CMK (cell line): ENCODE measurements at places on chromosomes 11 and 22.

DNA sequence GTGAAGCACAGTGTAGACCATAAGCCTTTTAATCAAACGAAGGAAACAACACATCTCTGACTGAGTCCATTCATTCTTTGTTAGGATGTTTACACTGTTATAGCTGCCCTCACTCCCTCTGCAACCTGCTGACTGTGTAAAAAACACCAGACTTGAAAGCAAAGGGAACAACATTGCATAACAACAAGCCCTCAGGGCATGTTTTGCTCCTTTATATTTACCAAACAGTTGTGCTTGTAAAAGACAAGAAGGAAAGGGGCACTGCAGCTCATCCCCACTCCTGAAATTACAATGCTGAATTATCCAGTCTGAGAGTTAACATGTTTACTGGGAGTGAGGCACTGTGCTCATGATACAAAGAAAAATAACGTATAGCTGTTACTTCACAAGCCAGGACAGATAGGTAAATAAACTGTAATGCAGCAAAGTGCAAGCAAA lies 46.4 kb downstream of the RAB30 start:
- no peak for DNase-seq

DNA sequence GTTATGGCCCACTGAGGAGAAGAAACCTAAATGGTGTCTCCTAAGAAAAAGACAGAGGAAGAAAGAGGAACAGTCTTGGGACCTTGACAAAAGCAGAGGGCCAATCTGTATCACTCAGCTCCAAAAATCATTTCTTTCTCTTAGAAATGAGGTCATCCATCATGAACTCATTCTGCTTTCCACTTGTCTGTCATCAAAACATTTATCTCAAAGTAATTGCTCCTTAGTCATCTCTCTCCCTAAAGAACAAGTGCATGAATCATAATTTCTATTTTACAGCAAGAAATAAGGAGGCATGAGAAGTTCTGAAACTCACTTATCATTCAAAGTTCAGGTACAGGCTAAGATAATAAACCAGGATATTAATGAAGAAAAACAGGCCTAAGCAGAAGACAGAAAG lies 375.6 kb downstream of the KCNA4 start:
- DNase-seq, result no peak

- no peak for DNase-seq
Measured at GRCh38 chr22:27122574-27122973, 465.2 kb downstream of the MIAT start.

- DNase-seq, result no peak
Measured at GRCh38 chr22:48187356-48187755, 1424.9 kb downstream of the TBC1D22A start.

GRCh38 chr11:8375932-8376331 lies 112.3 kb upstream of the LMO1 start:
- DNase-seq, result no peak

DNA sequence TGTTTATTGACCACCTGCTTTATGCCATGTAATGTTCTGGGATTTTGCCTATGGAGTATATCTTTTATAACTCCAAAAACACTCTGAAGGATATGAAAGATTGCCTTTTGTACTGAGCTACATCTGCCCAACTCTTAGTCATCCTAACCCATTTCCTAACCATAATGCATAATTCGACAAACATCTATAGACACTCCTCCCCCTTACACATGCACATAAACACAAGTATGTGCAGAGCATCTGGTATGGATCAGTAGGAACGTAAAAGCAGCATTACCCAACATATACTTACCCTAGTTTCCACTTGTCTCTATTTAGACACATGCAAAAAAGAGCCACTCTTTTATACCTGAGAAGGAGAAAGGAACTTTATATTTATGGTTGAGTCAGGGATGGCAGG lies 272.8 kb downstream of the FAM76B start:
- no peak for DNase-seq

GRCh38 chr22:32661737-32662586 lies 139.5 kb upstream of the TIMP3 start:
- no peak for DNase-seq

- DNase-seq, result no peak
Measured at GRCh38 chr22:28909375-28909774, 26.0 kb downstream of the ZNRF3 start.

DNA sequence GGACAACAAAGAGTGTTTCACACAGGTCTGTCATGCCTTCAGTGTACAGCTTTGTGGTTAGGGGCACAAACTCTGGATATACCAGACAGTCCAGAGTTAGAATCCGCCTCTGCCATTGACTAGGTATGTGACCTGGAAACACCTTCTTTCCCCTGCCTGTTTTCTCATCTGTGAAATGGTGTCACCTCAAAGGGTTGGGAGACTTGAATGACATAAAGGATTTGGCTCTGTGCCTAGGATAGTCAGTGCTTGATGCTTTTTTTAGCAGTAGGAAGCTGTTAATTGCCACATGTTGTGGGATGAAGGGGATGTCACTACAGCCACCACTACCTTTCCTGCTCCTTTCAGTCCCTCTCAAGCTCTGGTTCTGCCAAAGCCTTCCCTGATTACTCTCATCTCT lies 17.4 kb upstream of the LRRC55 start:
- DNase-seq, result no peak

- DNase-seq, result no peak
Measured at GRCh38 chr11:762421-763072, 14.7 kb downstream of the GATD1 start.

- no peak for DNase-seq
Measured at GRCh38 chr11:64564947-64565889, 25.8 kb upstream of the SLC22A12 start.

DNA sequence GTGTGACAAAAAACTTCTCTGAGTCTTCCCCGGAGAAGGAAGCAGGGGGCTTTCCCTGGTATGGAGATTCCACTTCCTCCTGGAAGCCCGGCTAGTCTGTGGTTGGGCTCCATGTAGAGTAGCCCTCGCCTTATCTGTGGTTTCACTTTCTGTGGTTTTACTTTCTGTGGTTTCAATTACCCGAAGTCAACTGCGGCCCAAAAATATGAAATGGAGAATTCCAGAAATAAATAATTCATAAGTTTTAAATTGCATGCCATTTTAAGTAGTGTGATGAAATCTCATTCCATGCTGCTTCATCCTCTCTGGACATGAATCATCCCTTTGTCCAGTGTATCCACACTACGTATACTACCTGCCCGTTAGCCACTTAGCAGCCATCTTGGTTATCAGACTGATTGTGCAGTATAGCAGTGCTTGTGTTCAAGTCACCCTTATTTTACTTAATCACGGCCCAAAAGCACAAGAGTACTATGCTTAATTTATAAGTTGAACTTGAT lies 275.0 kb upstream of the SESN3 start:
- peak; percentile 59 for DNase-seq

- no peak for DNase-seq
Measured at GRCh38 chr22:47292546-47293320, 530.3 kb downstream of the TBC1D22A start.

DNA sequence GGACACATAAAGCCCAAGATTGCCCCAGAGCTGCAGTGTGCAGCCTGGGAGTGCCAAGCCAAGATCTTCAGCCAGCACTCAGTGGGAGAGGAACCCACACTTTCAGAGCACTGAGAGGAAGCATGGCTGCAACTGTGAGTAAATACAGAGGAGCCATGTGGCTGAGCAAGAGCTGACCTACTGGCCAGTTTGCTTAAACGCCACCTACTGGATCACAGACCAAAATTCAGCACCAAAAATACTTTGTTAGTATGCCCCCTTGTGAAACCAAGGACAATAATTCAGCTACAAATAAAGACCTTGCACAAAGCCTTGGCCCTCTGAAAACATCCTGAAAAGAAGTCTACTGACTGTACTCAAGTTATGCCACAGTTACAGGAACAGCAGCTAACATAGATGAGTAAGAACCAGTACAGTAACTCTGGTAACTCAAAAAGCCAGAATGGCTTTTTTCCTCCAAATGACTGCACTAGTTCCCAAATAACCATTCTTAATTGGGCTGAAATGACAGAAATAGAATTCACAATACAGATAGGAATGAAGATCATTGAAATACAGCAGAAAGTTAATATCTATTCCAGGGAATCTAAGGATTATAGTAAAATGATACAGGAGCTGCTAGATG lies 10.1 kb upstream of the OR4A15 start:
- peak; percentile 0 for DNase-seq

DNA sequence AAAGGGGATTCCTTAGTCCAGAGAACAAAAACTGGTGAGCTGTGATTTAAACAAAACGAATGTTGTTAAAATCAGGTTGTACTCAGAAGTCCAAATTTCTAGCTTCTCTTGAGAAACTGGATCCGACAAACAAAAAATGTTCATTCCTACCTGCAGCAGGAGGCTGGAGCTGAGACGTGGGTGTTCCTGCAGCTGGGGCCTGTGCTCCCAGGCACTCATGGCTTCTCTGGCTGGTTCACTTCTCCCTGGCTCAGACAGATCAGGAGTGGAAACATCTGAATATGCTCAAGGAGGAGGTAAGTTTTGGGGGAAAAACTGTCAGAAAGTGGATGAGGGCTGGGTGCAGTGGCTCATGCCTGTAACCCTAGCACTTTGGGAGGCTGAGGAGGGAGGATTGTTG lies 24.7 kb upstream of the PARVB start:
- no peak for DNase-seq

DNA sequence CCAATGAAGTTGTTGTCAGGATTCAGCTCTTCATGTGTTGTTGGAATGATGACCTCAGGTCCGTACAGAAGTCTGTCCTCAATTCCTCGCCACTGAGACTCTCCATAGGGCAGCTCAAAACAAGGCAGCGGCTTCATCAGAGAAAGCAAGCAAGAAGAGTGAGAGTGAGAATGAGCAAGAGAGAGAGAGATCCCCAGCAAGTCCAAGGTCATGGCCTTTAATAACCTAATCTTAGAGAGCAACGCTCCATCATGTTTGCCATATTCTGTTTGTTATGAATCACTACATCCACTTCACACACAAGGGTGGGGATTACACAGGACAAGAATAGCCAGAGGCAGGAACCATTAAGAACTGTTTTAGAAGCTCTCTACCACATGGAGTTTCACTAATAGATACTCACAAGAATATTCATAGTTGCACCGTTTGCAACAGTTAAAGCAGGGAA lies 23.3 kb upstream of the MMP7 start:
- no peak for DNase-seq

GRCh38 chr11:17063171-17064002 lies 14.1 kb downstream of the RPS13 start:
- DNase-seq, result no peak

DNA sequence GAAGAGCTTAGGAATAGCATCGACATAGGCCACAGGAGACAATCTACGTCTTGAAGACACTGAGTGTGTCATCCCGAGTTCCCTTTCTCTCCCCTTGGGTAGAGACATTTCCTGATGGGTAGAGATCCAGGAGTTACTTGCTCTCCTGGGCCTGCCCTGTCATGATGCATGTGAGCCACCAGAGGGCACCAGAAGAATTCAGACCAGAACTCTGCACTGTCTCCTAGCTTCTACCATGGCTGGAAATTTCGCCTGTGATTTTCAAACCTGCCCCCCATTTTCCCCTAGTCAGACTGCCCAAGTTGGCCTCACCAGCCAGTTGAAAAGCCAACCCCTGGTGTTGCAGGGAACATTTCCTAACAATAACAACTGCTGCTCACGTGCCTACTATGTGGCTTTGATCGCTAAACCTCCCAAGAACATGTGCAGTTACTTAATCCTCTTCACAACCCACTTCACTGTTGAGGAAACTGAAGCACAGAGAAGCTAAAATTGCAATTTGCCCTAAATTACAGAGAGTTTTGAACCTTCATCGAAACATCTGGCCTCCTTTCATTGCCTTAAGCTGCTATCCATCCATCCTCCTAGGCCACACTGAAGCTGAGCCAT lies 47.2 kb downstream of the C11orf58 start:
- DNase-seq, result peak; percentile 40

DNA sequence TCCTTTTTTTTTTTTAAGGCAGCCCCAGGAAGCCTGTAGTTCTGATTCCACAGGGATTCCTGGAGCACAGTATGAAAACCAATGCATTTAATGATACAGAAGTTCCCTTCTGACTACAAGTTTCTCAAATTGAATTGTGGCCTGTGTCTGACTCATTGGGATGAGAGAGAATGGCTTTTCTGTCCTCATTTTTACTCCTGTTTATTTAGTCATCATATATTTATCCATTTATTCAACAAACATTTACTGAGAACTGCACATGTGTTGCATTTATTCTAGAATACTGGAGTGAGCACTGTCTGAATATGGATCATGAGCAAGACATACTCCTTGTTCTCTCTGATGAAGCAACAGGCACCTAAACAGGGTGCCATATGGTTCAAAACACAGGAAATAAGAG lies 231.2 kb downstream of the NTM start:
- no peak for DNase-seq

DNA sequence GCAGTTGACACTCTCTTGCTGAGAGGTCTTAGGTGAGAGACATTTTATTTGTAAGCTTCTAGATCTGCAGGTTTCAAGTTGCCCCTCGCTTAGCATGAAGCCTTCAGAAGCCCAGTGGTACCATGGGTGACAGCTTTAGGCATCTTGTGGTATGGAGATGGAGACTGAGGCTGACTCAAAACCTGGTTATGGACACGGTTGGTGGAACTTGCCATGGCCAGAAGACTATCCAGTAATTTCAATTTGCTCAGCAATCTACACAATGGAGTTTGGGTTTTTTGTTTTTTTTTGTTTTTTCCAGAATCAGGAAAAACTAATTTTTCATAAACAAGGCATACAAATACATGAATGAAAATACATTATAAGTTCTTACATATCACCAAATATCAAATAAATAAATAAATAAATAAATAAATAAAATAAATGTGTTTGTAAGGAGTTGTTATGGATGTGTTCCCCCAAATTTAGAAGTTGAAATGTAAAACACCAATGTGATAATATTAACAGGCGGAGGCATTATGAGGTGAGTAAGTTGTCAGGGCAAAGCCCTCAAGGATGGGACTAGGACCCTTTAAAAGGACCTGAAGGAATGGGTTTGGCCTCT lies 22.6 kb downstream of the ETS1 start:
- DNase-seq, result no peak

GRCh38 chr22:43035250-43035649 lies 20.3 kb upstream of the PACSIN2 start:
- no peak for DNase-seq

DNA sequence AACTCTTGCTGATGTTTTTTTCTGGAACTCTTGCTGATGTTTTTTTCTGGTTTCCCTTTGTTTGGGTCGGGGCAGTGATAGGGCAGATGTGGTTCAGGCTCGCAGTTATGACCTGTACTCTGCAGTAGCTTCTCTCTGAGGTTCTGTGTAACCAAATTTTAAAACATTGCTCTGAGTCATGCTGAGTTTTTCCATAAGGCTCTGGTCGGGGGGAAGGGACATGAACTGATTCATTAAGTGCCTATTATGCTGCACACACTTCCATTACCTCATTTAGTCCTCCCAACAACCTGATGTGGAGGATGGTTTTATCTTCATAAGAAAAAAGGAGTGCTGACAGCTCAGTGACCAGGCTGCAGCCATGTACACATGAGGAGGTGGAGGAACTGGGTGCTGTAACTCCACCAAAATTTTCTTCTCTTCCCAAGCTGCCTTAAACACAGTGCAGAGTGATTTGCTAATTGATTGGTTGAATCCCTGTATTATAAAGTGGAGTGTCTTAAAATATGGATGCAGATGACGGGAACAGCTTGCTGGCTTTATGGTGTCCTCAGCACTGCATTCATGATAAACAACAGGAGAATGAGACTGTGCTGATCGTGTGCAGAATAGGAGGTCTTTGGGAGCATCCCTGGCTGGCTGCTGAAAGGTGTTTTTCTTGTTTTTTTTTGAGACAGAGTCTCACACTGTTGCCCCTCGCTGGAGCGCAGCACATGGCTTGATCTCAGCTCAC lies 19.1 kb downstream of the TNRC6B start:
- DNase-seq, result no peak
